ENCODE measurements at places on chromosomes 12 and 14. TPM values are rescaled to one million over a fixed set of nuclear protein-coding genes. Genes with fewer than 3 reads are reported as not detected.

DNA sequence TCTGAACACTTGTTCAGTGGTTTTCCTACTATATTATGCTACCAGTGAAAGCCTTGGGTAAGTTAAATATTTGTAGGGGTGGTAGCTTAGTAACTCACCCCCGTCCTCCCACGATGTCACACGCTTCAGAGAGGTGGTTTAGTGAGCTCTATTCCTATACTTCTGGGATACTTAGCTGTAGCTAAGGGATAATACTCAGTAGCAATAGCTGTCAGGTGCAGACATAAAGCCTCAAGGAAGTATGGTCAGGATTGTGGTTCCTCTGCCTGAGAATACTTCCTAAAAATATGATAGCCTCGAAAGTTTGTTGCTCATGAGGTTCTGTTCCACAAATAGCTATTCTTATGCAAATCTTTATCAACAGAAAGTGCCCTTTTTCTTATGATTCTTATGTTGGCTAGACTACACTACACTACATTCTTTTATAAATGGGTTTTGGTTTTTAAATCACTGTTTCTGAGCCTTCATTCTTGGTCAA, 11.9 kb downstream of the DLST start:
- H3K27me3 ChIP-seq = no peaks in the 10 kb centered on the region
- DNase-seq = no peak
- H3K4me1 ChIP-seq = no peaks in the 10 kb centered on the region
- no peak overlapping the region for H3K4me3 ChIP-seq
- H3K36me3 ChIP-seq = no peaks in the 10 kb centered on the region
- no peak overlapping the region for H3K27ac ChIP-seq

- no peaks in the 10 kb centered on the region for H3K27me3 ChIP-seq
- H3K36me3 ChIP-seq = no peaks in the 10 kb centered on the region
- H3K27ac ChIP-seq = no peak overlapping the region
- no peak overlapping the region for H3K4me3 ChIP-seq
- DNase-seq = no peak
Observed at GRCh38 chr12:87812681-87813080, 216.5 kb downstream of the C12orf50 start.

Gene SMAGP
- 14.5 TPM for total RNA-seq

- no peaks in the 10 kb centered on the region for H3K27me3 ChIP-seq
- H3K4me3 ChIP-seq = no peak overlapping the region
- H3K27ac ChIP-seq = no peak overlapping the region
- no peaks in the 10 kb centered on the region for H3K4me1 ChIP-seq
Observed at GRCh38 chr14:50612806-50613205, 52.9 kb downstream of the ATL1 start.

Gene CCNB1IP1
- 118 TPM for total RNA-seq

DNA sequence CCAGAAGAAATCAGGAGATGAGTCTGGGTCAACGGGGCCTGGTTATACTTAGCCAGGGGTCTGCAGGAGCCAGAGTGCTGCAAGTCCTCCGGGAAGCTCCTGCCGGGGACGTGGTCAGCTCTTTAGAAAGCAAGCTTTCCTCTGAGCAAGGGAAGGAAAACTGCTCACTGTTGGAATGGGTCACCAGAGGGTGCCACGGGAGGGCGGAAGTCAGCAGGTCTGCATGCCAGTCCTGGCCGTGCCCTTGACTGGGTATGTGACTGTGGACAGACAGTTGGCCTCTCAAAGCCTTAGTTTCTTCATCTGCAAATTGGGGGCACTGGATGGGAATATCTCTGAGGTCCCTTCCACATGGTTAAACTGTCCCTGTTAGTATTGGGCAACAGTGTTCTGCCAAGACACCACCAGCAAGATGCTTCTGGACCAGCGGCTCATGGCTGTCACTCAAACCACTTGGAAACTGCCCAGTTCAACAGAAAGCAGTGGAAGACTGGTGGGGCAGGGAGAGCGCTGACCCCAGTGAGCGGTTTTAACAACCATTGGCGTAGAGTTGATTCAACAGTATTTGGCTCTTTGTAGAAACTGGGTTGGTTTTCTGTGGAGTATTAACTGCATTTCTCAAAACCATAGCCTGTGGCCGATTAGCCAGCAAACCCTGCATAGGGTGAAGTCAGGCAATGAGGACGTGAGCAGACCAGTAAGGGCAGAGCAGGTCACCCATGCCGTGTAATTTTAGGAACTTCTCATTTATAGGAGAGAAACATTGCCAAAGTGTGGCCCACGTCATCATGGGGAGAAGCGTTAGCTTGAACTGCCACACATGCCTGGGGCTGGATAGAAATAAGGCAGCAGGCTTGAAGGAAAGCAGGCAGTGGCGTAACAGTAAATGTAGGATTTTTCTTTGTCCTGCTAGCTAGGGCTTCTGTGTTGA, 163.9 kb upstream of the PRMT8 start:
- no peak overlapping the region for H3K27ac ChIP-seq
- H3K27me3 ChIP-seq = no peaks in the 10 kb centered on the region
- no peaks in the 10 kb centered on the region for H3K36me3 ChIP-seq

Gene SOX5
- total RNA-seq = 17.9 TPM

Gene IRAK3
- 29.1 TPM for total RNA-seq

Gene TAS2R43
- total RNA-seq = 7.7 TPM

DNA sequence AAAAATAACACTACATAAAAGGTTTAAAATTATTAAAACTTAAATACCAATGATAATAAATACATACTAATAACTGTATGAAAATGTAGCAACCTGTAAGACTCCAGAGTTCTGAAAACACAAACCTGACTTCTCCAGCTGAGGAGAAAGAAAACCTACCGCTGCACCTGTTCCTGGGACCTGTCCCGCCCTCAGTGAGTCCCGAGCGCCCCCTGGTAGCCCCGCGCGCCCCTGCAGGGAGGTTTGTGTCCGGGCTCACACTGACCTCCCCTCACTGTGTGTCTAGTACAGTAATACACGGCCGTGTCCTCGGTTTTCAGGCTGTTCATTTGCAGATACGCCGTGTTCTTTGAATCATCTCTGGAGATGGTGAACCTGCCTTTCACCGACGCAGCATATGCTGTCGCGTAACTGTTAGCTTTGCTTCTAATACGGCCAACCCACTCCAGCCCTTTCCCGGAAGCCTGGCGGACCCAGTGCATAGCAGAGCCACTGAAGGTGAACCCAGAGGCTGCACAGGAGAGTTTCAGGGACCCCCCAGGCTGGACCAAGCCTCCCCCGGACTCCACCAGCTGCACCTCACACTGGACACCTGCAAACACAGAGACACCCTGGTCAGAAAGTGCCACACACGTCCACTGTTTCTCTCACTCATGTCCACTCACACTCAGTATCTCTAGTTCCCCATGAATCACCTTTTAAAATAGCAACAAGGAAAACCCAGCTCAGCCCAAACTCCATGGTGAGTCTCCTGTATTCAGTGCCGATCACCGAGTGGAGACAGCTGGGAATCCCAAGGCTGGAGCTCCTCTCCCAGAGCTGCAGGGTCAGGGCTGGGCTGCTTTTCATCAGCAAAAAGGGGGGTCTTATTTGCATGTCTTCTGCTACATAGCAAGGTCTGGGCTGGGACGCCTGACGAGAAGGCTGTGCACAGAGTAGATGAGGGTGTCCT, 1276.3 kb downstream of the TMEM121 start:
- DNase-seq = no peak
- H3K4me1 ChIP-seq = no peaks in the 10 kb centered on the region
- no peak overlapping the region for H3K27ac ChIP-seq
- H3K27me3 ChIP-seq = no peaks in the 10 kb centered on the region

DNA sequence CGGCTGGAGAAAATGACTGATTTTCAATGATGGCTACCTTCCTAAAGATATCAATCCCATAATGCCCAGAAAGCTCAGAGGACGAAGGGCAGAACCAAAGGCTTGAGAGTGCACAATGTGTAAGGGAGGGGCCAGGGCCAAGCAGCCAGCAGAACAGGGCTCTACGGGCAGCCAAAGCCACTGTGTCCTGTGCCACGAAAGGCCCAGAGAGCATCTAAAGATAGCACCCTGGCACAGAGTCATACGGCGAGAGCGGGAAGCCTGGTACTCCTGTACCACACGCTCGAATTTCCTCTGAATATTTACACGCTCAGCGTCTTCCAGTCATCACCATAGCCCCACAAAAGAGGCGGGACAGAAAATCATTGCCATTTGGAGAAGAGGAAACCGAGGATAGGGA, 39.5 kb downstream of the PRMT8 start:
- no peak overlapping the region for H3K4me3 ChIP-seq
- no peak overlapping the region for H3K27ac ChIP-seq
- DNase-seq = no peak
- no peaks in the 10 kb centered on the region for H3K27me3 ChIP-seq

DNA sequence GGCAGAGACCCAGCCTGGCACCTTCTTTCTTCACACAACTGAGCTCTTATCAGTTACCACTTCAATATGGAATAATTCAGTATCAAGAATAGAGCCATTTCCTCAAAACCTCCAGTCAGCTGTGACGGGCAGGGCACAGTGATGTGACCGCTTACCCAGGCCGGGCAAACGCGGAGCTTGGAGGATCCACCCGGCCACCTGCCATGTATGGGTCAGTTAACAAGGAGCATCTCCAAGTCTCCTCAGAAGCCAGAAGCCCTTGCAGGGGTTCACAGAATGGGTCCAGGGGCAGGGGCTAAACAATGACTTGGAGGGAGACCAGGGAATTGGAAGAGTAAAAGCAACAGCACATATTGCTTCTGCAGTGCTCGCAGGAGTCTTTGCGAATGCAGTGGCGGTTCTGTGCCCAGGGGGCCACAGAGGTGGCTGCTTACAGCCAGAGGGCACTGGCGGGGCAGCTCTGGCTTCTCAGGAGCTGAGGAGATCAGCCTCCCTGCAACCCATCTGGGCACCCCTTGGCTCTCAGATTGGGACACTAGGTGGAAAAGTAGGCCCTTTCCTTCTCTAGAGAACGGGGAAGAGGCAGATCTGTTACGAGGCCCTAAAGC, 162.3 kb downstream of the CALM1 start:
- DNase-seq = no peak
- H3K4me1 ChIP-seq = no peaks in the 10 kb centered on the region
- no peak overlapping the region for H3K4me3 ChIP-seq

GRCh38 chr12:89651192-89651591, 57.4 kb downstream of the ATP2B1 start:
- no peak for DNase-seq
- H3K27me3 ChIP-seq = no peaks in the 10 kb centered on the region
- H3K27ac ChIP-seq = no peak overlapping the region
- H3K36me3 ChIP-seq = no peaks in the 10 kb centered on the region
- no peak overlapping the region for H3K4me3 ChIP-seq

DNA sequence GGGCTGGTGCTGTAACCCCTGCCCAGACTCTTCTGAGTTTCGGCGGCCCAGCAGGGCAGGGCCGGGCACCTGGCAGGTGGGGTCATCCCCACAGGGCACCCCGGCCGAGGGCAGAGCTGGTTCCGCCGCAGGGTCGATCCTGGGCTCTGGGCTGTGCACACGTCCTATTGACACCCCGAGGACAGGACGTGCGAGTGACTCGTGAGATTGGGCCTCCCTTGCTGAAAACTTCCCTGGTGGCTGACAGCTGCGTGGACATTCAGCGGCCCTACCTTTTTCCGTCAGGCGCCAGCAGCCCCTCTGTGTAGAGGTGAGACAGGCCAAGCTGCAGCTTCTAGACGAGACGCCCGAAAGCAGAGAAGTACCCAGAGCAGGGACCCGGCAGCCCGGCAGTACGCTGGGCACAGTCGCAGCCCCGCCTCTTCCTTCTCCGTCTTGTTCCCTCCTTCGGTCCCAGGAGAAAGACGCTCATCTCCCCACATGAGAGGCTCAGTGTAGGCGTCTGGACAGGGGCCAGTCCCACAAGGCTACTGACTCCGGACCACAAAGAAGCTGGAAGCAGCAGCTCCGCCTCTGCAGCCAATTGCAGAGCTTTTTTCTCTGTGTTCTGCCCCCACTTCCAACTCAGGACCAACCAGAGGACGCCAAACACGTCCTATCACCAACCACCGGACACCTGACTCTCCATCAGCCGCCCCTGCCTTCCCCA, at the start of gene LRCOL1:
LRCOL1 (minus strand) TSS at position 532 of the 709 bp plus-strand sequence. CDS start 4,331 bp downstream, outside the sequence.
- no peak for DNase-seq
- no peaks in the 10 kb centered on the region for H3K4me1 ChIP-seq
- H3K27ac ChIP-seq = no peak within 1 kb of the TSS
- H3K4me3 ChIP-seq = no peak within 1 kb of the TSS
- H3K27me3 ChIP-seq = no peaks in the 10 kb centered on the region

Gene SDS
- total RNA-seq = not detected

DNA sequence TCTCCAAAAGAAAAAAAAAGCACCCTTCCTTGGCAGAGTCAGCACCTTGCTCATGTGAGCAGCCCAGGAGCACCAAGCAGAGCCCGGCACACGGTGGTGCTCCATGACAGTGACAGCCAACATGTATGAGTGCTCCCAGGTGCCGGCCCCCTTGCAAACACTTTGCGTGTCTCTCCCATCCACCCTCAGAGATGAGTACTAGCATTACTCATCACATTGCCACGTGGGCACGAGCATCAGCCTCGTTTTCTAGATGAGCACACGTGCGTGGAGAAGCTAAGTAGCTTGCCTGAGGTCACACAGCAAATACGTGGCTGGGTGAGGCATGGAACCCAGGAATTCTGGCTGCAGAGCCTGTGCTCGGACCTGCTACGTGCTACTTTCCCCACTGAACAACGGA, 177.9 kb upstream of the PRMT8 start:
- no peaks in the 10 kb centered on the region for H3K4me1 ChIP-seq
- no peaks in the 10 kb centered on the region for H3K27me3 ChIP-seq
- H3K36me3 ChIP-seq = no peaks in the 10 kb centered on the region

Gene G2E3
- total RNA-seq = 11.2 TPM

DNA sequence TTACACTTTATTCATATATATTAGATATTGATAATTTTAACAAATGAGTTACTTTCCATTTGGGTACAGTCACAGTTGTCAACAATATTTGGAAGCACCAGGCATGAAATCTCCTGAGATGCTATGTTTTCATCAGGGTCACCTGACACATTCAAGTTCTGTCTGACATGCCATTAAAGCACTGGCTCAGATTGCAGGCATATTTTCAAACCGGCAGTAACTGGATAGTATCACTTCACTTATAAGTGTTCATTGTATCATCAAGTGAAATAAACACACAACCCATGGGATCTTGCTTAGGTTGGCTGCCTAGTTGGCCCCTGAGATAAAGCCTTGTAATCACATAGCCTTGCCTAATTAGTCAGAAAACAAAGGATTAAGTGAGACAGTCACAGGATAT, 4.8 kb downstream of the IFNG start:
- H3K36me3 ChIP-seq = no peaks in the 10 kb centered on the region
- H3K27me3 ChIP-seq = no peaks in the 10 kb centered on the region
- no peak overlapping the region for H3K4me3 ChIP-seq
- no peaks in the 10 kb centered on the region for H3K4me1 ChIP-seq

Gene IL26
- not detected for total RNA-seq

GRCh38 chr14:54567224-54567638, 303 bp downstream of the SAMD4A start:
- no peak for DNase-seq
- no peaks in the 10 kb centered on the region for H3K27me3 ChIP-seq
- no peaks in the 10 kb centered on the region for H3K4me1 ChIP-seq
- H3K27ac ChIP-seq = peak overlapping the region; percentile 100
- H3K4me3 ChIP-seq = peak overlapping the region; percentile 71
- no peaks in the 10 kb centered on the region for H3K36me3 ChIP-seq
